Activated effector memory CD4-positive, alpha-beta T cell treated with Interleukin-2 at 50 U/mL for 16 hours (primary cell): ENCODE measurements at places on chromosomes 13 and 19.

DNA sequence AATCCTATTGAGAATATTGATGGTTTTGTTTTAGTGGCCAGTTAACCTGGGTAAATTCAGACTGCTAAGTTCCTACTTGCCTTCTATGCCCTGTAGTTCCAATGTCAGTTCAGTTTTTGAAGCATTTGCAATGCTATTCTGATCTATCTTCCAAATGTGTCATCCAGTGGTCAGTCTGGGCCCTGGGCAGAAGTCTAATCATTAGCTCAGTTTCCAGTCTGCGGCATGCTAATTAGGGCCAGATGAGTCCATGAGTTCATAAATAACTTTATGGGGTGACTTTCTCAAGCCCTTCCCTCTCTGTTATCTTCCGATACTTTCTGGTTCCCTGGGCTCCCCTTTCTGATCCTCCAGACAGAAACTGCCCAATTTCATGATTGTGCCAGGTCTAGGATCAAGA is 32.7 kb downstream of the FAM187B start:
- no peak for DNase-seq

DNA sequence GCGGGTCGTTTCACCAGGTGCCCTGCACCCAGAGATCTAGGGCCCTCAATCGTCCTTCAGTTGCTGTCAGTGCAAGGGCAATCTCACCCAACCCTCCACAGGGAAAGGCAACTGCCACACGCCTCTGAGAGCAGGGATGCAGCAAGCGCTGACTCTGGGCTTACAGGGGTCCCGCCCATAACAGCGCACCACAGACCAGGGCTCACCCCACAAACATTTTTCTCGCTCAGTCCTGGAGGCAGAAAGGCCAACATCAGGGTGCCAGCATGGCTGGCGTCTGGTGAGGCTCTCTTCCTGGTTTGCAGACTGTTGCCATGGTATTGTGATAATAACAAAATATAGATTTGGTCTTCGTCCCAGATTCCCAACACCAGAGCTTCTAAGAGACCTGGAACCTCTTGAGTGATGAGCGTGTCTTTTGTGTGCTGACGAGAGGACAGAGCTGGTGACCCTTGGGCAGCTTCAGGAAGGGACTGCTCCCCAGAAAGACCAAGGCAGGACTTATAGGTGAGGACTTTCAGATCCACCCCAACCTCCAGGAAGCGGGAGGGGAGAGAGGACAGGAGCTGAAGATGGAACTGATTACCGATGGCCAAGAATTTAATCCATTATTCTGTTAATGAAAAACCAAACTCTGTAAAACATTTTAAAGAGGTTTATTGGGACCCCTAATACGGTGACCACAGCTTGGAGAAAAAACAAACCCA is 51.3 kb downstream of the C13orf46 start:
- DNase-seq, result no peak

DNA sequence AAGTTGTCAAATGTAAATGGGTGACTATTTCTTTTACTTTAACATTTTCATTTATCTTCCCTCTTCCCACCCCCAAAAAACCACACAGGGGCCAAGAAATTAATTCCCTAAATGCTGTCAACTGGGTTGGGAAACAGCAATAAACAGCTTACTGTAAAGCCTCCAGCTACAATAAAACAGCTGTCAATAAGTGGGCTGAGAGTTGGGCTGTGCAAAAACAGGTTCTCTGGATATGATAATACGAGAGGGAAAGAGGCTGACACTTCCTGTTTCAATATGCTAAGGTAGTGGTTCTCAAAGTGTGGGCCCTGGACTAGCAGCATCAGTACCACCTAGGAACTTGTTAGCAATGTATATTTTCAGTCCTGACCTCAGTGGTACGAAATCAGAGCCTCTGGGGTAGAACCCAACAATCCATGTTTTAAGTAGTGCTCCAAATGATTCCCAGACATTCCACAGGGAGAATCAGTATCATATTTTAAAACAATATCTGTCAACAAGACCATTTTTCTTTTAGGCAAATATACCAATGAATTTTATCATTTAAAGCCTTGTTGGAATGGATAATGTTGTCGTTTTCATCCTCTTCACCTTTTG is 8.4 kb downstream of the PCDH9 start:
- DNase-seq, result no peak

- DNase-seq, result no peak
Observed at GRCh38 chr19:11538232-11539036, at the start of gene CNN1. Gene CNN1, plus strand, starts transcription at chr19:11538851. Its CDS starts 77 bp downstream, at chr19:11538928.

DNA sequence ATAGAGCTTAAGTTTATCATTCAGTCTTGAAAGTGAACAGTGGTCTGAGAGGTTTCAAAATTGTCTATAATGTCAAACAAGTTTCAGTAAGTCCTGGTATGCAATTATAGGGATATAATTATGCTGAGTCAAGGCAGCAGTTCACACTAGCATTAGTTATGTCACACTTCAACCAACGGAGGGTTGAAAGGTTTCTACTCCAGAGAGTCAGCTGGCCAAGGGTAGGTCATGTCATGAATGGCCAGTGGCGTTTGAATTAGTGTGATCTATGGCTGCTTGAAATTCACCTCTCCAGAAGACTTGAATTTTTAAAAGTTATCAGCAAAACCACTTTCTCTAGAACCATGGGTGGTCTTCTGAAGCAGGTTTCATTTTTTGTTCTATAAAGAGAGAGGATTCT is 108.6 kb downstream of the TNFRSF19 start:
- DNase-seq, result no peak

DNA sequence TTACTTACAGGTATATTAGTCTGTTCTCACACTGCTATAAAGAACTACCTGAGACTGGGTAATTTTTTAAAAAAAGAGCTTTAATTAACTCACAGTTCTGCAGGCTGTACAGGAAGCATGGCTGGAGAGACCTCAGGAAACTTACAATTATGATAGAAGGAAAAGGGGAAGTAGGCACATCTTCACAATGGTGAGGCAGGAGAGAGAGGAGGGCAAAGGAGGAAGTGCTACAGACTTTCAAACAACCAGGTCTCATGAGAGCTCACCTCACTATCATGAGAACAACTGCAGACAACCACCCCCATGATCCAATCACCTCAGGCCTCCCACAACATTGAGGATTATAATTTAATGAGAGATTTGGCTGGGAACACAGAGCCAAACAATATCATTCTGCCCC is 511.7 kb downstream of the SLITRK6 start:
- DNase-seq, result no peak

- DNase-seq, result no peak
Observed at GRCh38 chr13:88623150-88623549, 952.0 kb downstream of the SLITRK5 start.

DNA sequence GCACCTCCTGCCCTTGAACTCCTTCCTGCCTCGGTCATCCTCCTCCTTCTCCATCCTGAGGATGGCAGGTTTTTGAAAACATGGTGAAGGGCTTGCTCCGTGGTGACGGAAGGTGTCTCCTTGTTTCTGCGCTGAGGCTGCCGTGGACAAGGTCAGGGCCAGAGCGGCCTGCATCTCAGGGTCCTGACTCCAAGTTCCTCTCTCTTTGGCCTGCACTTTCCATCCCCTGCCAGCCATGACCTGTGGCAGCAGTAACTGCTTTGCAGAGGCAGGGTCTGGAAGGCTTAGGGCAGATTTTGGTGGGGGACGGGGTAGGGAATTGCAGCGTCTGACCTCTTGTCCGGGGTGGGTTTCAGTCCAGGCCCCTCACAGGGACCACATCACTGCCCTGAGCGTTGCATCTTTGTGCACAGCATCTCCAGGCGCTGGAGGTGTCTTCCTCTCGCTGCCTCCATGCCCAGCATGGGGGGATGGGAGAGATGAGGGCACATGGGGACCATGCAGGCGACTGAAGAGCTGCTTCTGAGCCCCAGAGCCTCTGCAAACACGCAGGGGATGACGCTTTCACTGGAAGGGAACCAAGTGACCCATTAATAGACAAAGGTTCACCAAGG is 216.8 kb downstream of the TEX29 start:
- DNase-seq, result no peak

- peak; percentile 97 for DNase-seq
Observed at GRCh38 chr19:10960314-10961072, at the start of gene SMARCA4. Gene SMARCA4, plus strand, starts transcription at chr19:10961030. Its CDS starts 23,122 bp downstream, at chr19:10984152.

GRCh38 chr19:2192862-2193261 is 29.1 kb downstream of the DOT1L start:
- DNase-seq, result no peak

- peak; percentile 27 for DNase-seq
Observed at GRCh38 chr19:21483589-21484170, 21.7 kb upstream of the ZNF429 start.
